Activated gamma-delta T cell treated with Interleukin-2 at 50 U/mL for 16 hours (primary cell): ENCODE measurements at places on chromosomes 3 and 15.

DNA sequence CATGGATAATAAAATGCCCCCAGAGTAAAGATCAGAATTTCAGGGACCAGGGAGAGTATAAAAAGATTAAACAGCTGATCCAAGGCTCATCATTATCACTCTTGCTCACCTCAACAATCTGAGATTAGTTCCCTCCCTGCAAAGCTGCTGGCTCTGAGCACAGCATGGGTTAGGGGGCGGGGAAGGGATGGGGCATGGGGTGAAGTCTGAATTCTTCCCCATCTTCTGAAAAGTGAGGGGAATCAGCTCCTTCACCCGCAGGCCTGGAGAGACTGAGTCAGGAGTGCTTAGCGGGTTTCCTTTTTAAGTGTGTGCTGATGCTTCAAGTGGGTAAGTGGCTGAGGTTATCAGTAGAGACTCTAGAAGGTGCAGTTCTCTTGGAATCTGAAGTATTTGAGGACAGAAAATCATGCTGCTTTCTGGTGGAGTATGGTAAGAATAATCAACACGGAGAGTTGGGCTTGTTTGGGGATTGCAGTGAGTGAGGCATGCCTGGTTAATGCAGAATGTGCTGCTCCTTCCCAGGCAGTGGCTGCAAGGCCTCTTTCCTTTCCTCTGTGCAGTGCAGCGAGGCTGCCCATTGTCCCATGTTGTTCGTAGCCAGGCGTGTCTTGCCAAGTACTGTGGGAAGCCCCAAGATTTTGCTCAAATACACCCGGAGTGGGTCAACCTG is 59.2 kb upstream of the TRAK1 start:
- no peak for DNase-seq

- no peak for DNase-seq
Observed at GRCh38 chr3:157912514-157913451, 193.4 kb downstream of the SHOX2 start.

- DNase-seq, result no peak
Observed at GRCh38 chr3:105214590-105214989, 152.1 kb upstream of the ALCAM start.

GRCh38 chr15:99961011-99961441 is 227.8 kb upstream of the LYSMD4 start:
- no peak for DNase-seq

DNA sequence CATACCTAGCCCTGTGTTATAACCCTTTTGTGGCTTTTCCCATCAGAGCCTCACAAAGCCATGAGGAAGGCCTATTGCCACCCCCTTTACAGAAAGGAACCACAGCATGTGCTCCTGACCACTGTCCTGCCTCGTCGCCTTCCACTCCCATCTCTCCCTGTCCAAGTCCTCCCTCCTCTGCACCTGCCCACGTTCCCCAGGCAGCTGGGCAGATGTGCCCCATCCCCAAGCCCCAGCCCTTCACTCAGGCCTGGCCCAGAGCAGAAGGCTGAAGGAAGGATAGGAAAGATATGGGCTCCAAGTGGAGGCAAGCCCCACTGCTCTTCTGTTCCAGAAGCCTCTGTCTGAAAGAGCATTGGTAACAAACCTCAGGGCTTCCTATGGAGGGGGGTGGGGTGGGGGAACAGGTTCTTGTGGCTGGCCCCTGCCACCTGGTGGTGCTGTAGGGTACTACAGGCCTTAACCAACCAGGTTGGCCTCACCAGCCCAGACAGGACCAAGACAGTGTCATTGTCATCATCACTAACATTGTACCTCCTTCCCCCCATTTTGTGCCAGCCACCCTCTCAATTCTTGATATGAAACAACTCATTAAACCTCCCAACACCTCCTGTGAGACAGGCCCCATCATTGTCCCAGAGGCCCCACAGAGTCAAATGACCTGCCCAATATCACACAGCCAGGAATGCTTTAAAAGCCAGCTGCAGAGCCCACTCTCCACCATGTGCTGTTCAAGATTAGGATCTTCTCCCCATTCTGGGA is 10.0 kb downstream of the POC1A start:
- DNase-seq, result peak; percentile 90

DNA sequence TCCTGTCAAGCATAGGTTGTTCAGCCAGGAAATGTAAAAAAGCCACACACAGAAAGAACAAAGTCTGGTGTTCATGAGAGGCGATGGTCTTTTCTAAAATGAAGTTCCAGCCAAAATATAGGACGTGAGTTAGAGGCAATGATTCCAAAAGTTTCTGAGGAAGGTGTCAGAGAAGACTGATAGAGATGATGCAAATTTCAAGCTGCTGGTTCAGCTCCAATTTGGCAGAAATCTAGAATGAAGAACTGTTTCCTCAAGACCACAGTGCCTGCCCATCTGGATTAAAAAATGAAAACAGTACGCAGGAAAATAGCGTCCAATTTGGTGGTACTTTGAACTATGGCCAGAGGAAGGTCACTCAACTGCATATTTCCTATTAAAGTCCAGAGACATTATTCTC is 672.9 kb downstream of the SQOR start:
- DNase-seq, result no peak

GRCh38 chr15:37586011-37586583 is 348.3 kb upstream of the TMCO5A start:
- DNase-seq, result no peak

GRCh38 chr3:170418422-170419398 is at the start of gene CLDN11:
TSS of gene CLDN11 (plus strand) at chr3:170418868. CDS start at chr3:170419067, 199 bp downstream.
- no peak for DNase-seq

GRCh38 chr15:34709866-34710265 is 44.9 kb downstream of the GJD2 start:
- DNase-seq, result no peak
